ENCODE measurements at places on chromosomes 7 and 10. TPM values are rescaled to one million over a fixed set of nuclear protein-coding genes. Genes with fewer than 3 reads are reported as not detected.

The GPER1 gene
- 0.21 TPM for polyA plus RNA-seq

The ANLN gene
- 55.6 TPM for polyA plus RNA-seq

The BLNK gene
- polyA plus RNA-seq, result 4.4 TPM

The STEAP4 gene
- polyA plus RNA-seq, result 0.52 TPM

The CFAP70 gene
- polyA plus RNA-seq, result 0.60 TPM

The PDE1C gene
- polyA plus RNA-seq, result 0.61 TPM

The OPALIN gene
- polyA plus RNA-seq, result not detected

The PIK3CG gene
- polyA plus RNA-seq, result not detected

The SEC31B gene
- 3.4 TPM for polyA plus RNA-seq

DNA sequence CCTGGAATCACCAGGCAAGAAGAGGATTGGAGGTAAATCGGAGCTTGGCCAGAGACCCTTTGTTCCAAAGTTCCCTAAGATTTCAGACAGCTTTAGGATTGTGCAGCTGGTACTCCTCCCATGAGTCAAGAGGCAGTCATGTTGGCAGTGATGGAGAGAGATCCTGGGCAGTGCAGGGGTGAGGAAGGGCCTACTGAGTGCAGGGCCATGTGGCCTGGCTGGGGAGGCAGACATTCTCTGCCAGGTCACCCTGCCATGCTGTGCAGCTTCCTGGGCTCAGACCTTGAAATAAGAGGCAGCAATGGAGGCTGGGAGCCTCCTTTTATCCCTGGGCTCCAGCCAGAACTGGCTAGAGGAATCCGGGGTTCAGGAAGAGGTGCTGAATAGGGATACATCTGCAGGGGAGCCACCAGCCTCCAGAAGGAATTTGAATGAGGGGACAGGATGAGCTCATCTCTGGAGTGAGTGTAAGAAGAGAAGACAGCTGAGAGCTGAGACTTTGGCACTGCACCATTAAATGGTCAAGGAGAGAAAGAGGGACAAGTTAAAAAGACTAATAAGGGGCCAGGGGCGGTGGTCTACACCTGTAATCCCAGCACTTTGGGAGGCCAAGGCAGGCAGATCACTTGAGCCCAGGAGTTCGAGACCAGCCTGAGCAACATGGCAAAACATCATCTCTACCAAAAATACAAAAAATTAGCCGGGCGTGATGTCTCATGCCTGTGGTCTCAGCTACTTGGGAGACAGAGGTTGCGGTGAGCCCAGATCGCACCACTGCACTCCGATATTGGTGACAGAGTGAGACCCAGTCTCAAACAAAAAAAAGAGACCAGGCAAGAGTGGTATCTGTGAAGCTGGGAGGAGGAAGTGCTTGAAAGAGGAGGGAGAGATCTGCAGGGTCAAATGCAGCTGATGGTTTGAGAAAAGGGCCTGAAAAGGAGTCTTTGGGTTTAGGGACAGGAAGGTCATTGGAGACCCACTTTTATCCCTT is 12.0 kb downstream of the SFTPD start:
- H3K4me1 ChIP-seq, result no peaks in the 10 kb centered on the region
- no peak overlapping the region for H3K4me3 ChIP-seq
- no peaks in the 10 kb centered on the region for H3K27me3 ChIP-seq
- H3K36me3 ChIP-seq, result no peaks in the 10 kb centered on the region
- no peak overlapping the region for H3K27ac ChIP-seq

DNA sequence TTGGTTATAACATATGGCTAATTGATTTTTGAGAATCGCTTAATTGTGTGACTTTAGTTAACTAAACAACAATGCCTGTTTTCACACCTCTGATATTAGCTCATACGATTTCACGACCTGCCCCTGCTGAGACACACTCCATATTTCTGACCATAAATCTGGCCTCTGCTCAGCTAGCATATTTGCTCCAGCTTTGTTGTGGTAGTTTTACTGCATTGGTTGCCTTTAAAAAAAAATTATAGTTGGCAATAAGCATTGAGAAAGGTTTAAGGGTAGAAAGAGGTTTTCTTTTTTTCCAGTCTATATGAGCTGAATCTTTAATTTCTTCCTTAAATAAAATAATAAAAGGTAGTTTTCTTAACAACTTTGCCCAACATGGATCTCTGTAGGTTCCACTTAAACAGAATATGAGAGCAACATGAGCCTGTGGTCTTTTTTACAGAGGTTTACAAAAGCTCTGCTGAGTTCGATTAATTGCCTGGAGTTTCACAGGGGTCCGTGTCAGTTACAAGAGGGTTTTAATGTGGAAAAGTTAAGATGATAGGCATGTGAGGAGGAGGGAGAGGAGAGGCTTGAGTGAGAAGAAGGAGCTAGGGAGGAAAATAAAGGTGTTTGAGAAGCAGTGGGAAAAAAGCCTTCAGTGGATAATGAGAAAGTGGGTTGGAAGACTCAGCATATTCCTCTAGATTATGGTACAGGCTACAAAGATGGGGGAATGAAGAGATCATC is 318.2 kb downstream of the CXCL12 start:
- no peak overlapping the region for H3K4me3 ChIP-seq
- no peaks in the 10 kb centered on the region for H3K27me3 ChIP-seq
- H3K4me1 ChIP-seq, result no peaks in the 10 kb centered on the region
- H3K27ac ChIP-seq, result no peak overlapping the region
- H3K36me3 ChIP-seq, result no peaks in the 10 kb centered on the region
- DNase-seq, result no peak

- H3K27me3 ChIP-seq, result no peaks in the 10 kb centered on the region
- DNase-seq, result no peak
- H3K36me3 ChIP-seq, result no peaks in the 10 kb centered on the region
Observed at GRCh38 chr10:123624086-123624485, 42.1 kb upstream of the GPR26 start.

DNA sequence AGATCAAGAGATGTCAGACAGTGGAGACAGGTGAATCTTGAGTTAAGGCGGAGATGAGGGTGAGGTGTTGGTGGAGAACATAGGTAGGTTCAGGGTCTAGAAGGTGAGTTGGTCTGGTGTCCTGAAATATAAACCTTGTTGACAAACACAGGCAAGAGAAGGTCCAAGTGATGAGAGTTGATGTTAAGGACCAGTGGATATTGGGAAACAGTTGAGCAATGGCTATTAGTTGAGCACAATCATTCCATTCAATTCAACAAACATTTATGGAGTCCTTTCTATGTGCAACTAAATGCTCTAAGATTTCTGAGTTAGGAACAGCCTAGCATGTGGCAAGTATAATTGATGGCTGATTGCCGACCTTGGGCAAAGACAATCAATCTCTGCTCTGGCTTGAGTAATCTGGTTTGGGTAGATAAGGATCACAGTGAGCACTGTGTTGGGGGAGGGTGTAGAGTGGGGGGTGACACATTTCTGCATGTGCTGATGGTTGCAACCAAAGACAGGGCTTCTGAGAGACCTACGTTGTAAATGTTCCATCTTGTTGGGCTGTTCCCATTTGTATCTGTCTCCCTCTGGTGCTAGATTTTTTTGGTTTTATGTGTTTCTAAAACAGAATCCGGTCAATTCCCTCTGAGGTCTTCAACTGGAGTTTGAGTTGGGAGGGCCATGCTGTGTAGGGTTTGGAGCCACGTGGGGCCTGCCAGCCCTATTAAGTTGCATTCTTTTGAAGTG is 201.1 kb downstream of the BAMBI start:
- DNase-seq, result no peak
- no peak overlapping the region for H3K27ac ChIP-seq

DNA sequence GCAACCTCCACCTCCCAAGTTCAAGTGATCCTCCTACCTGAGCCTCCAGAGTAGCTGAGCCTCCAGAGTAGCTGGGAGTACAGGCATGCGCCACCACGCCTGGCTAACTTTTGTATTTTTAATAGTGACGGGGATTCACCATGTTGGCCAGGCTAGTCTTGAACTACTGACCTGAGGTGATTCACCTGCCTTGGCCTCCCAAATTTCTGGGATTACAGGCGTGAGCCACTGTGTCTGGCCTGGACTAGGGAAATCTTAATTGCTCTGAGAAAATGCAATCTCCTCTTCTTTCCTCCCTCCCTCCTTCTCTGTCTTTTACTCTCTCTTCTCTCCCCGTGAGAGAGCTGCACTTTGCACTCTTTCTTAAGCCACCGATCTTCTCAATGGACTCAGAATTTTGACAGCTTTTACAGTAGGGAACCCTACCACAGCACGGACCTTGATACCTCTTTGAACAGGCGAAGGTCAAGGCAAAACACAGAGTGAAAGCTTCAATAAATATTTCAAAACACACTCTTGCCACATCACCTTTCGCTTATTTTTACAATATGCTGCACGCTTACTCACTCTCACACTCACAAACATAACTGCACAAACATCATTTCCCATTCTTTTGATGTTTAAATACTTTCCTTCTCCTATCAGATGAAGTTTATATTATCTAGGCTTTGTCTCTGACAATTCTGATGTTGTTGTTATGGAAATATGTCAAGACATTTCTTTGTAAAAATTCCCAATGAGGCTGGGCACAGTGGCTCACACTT is 173.4 kb upstream of the NRP1 start:
- no peak overlapping the region for H3K4me3 ChIP-seq
- H3K4me1 ChIP-seq, result peaks cover 18% of the 10 kb centered on the region
- no peaks in the 10 kb centered on the region for H3K36me3 ChIP-seq
- no peak for DNase-seq

GRCh38 chr7:118478236-118478635 is 253.7 kb downstream of the ANKRD7 start:
- no peaks in the 10 kb centered on the region for H3K27me3 ChIP-seq
- no peak overlapping the region for H3K4me3 ChIP-seq
- H3K36me3 ChIP-seq, result no peaks in the 10 kb centered on the region

DNA sequence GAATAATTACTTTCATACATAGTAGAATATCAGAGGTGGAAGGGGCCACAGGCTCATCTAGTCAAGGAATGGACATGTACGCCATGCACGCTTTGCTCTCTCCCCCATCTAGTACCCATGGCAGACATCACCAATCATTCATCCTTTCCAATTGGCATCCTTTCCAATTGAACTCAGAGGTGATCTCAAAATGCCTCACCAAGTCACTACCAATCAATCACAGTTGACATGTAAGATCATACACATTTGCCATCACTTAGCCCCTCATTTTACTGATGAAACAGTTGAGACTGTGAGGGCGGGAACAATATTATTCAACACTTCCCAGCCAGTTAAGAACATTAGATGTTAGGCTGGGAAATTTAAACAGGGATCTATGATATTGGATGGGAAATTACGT is 308.4 kb downstream of the FGFR2 start:
- H3K4me1 ChIP-seq, result peaks cover 22% of the 10 kb centered on the region
- H3K4me3 ChIP-seq, result no peak overlapping the region
- DNase-seq, result no peak
- no peaks in the 10 kb centered on the region for H3K36me3 ChIP-seq
- H3K27me3 ChIP-seq, result no peaks in the 10 kb centered on the region

- no peaks in the 10 kb centered on the region for H3K4me1 ChIP-seq
- no peaks in the 10 kb centered on the region for H3K36me3 ChIP-seq
- H3K27ac ChIP-seq, result no peak overlapping the region
Observed at GRCh38 chr10:26374426-26374825, 63.7 kb upstream of the APBB1IP start.

- DNase-seq, result no peak
- peaks cover 7% of the 10 kb centered on the region for H3K27me3 ChIP-seq
- H3K36me3 ChIP-seq, result no peaks in the 10 kb centered on the region
- peak within 1 kb of the TSS; percentile 93 for H3K27ac ChIP-seq
- peak within 1 kb of the TSS; percentile 75 for H3K4me3 ChIP-seq
- peaks cover 14% of the 10 kb centered on the region for H3K4me1 ChIP-seq
Observed at GRCh38 chr10:62804356-62805230, at the start of gene ADO. TSS of gene ADO (plus strand) at chr10:62804720. CDS start at chr10:62805060, 340 bp downstream.

DNA sequence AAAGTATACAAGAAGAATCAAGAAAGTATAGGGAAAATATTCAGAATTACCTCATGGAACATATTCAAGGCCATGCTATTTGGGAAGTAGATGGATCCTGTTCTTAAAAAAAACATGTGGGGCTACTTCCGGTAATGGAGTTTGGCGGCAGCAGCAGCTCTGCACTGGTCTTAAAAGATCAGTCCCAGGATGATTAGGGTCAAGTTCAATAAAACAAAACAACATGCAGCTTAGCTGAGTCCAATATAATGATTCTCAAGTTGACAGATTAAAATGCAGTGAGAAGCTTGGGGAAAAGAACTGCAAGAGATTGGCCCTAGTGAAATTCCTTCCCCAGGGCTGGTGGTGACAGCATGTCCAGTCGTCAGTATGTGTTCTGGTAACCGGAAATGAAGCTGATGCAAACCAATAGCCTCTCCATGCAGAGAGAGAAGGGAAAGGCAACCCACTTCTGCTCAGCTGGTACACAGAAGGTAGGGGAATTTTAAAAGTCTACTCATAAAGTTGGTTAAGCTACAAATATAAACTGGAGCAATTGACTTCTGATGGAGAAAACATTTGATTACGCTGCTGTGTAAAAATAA is 305.1 kb upstream of the IMMP2L start:
- no peaks in the 10 kb centered on the region for H3K27me3 ChIP-seq
- peaks cover 5% of the 10 kb centered on the region for H3K36me3 ChIP-seq
- no peak overlapping the region for H3K4me3 ChIP-seq

GRCh38 chr7:35256256-35257175 is 2.6 kb upstream of the TBX20 start:
- H3K27me3 ChIP-seq, result peaks cover 100% of the 10 kb centered on the region
- H3K4me1 ChIP-seq, result no peaks in the 10 kb centered on the region
- no peak overlapping the region for H3K4me3 ChIP-seq
- no peak overlapping the region for H3K27ac ChIP-seq

DNA sequence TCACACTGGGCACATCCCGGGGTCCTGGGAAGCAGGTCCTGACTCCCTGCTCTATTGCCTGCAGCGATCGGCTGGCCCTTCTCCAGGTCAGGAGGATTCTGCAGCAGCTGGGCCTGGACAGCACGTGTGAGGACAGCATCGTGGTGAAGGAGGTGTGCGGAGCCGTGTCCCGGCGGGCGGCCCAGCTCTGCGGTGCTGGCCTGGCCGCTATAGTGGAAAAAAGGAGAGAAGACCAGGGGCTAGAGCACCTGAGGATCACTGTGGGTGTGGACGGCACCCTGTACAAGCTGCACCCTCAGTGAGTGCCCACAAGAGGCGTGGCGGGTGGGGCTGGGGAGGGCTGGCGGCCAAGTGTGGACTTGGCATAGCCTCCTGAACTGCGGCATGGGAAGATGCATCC is 12.8 kb upstream of the HK1 start:
- no peak overlapping the region for H3K27ac ChIP-seq
- no peaks in the 10 kb centered on the region for H3K36me3 ChIP-seq
- H3K4me1 ChIP-seq, result no peaks in the 10 kb centered on the region
- no peak for DNase-seq
- H3K4me3 ChIP-seq, result no peak overlapping the region

- no peaks in the 10 kb centered on the region for H3K27me3 ChIP-seq
- peaks cover 10% of the 10 kb centered on the region for H3K4me1 ChIP-seq
- DNase-seq, result no peak
- H3K4me3 ChIP-seq, result no peak overlapping the region
- no peak overlapping the region for H3K27ac ChIP-seq
Observed at GRCh38 chr7:17988141-17988540, 39.5 kb downstream of the PRPS1L1 start.

Data from keratinocyte (primary cell).